Mesothelial cell of epicardium (in vitro differentiated cells): ENCODE measurements at places on chromosomes 3 and 15. TPM values are rescaled to one million over a fixed set of nuclear protein-coding genes. Genes with fewer than 3 reads are reported as not detected.

Gene CCR2
- not detected in 3 replicates for total RNA-seq

Gene ECE2
- not detected in 3 replicates for total RNA-seq

DNA sequence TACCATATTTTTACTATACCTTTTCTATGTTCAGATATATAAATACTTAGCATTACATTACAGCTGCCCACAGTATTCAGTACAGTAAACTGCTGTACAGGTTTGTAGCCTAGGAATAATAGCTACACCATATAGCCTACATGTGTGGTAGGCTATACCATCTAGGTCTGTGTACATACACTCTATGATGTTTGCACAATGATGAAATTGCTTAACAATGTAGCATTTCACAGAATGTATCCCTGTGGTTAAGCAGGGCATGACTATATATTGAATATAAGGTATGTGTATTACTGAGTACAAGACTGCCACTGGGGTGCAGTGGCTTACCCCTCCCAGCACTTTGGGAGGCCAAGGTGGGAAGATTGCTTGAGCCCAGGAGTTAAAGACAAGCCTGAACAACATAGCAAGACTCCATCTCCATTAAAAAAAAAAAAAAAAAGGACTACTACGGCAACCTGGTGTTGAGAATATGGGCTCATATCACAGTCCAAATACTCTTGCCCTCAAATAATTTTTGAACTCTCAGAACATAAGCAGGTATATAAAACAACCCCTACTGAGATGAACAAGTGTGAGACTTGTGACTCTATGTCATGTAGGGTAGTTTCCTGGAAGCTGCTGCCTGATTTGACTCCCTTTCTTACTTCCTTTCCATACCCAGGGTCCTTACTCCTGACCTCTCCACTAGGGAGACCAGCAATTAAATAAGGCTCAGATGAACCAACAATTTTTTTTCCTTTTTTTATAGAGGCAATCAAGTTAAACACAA lies 4.8 kb downstream of the PPP1R14D start:
- H3K27me3 ChIP-seq, result no peaks in the 10 kb centered on the region
- H3K4me1 ChIP-seq, result peaks cover 14% of the 10 kb centered on the region
- DNase-seq, result no peak
- H3K27ac ChIP-seq, result no peak overlapping the region
- H3K36me3 ChIP-seq, result no peaks in the 10 kb centered on the region

DNA sequence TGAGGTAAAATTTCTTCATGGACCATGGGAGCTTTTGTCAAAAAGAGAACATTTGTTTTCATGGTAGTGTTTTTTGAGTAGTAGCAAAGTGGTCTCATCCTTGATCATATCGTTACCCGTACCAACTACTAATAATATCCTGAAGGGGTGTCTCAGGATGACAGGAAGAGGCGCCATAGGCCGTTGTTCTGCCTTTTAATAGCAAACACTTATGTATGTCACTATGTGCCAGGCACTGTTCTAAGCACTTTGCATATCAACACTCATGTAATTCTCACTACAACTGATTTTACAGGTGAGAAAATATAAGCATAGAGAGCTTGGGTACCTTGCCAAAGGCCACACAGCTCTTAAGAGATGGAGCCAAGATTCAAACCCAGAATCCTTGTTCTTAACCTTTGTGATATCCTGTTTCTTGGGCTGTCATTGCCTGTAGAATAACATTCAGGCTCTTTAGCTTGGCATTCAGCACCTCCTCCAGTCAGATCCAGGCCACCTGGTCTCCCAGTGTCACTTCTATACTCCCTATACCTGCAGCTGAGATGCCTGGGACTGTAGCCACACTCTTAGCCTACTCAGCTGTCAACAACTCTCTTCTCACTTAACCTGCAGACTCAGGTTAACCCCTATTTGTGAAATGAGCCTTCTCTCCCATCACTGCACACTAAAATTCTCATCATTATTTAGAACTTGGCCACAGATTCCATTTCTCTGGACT lies 113.7 kb downstream of the USP13 start:
- peaks cover 24% of the 10 kb centered on the region for H3K36me3 ChIP-seq
- peaks cover 2% of the 10 kb centered on the region for H3K4me1 ChIP-seq
- H3K27ac ChIP-seq, result no peak overlapping the region
- H3K4me3 ChIP-seq, result no peak overlapping the region
- no peak for DNase-seq
- H3K27me3 ChIP-seq, result no peaks in the 10 kb centered on the region
